ENCODE measurements at places on chromosomes 7 and 10.

DNA sequence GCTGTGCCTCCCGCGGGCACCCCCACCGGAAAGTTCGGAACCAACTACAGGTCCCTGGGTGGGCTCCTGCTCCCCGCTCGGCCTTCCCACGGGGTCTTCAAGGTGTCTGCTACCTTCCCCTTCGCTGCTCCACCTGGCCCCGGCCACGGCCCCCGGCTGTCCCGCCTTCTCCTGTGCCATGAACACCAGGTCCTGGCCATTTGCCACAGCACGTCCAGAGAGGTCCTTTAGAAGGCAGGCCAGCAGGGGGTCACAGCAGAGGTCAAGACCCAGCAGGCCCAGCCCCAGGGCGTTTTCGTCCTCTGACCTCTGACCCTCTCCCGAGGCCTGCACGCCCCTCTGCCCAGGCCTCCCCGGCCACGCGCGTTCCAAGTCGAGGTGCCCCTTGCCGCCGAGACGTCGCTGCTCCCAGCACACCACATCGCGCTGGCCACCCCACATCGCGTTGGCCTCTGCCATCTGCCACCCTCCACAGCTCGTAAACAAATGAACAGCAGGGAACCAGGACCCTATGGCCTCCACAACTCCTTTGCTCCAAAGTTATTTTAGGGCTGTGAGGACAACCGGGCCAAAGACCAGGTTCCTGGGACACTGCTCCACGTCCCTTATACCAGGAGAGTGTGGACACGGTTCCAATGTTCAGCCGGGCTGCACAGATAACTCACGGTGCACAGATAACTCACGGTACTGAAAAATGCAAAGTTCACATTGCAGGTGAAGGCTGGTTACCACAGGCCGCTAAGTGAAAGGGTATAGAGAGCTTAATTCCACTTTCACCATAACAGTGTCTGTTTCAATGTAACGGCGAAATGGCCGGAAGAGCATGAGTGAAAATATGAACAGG, 74.3 kb downstream of the CFAP46 start:
- DNase-seq: peak; percentile 10

DNA sequence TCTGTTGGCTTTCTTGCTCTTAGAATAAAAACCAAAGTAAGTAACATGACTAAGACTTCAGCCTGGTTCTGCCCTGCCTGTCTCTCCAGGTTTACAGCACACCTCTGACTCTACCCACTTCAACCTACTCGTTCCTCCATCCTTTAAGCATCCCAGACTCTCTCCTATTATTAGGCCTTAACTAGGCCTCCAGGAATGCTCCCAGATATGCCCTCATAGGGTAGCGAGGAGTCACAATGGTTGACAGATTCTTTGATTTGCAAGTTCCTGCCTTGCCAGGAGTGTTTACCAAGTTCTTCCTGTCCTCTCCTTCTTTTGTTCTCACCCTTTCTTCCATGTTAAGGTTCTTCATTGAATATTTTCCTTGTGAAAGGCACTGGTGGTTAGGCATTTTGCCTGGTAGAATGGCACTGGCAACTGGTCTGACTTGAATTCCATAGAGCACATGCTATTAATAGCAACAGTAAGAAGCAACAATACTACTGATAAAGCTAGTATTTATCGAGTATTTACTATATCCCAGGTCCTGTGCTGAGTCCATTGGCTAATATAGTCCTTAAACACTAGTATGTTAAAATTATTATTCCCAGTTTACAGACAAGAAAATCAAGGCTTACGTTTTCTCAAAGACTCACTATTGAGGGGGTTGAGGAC, 327.9 kb upstream of the PRKCQ start:
- no peak for DNase-seq

GRCh38 chr7:158377800-158378623, 209.6 kb downstream of the PTPRN2 start:
- DNase-seq: no peak

DNA sequence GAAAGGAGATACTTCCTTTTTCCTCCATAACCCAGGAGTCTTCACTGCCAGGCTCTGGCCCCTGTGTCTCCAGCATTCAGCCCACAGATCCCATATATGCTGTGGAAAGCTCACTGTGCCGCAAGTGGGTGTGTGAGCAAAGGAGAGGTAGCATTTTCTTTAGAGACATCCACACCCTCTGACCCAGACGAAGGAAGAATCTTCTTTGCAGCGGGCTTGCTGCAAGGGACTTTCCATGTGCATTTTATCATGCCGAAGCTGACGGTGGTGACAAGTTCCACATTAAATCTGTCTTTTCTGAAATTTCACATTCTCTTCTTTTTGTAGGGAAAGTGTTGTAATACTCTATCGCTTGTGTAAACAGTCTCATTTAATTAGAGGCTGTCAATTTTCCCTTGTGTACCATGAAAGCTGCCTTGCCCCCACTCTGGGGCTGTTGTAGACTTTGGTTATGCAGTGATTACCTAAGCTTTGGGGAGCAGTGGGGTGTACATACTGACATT, 409.5 kb downstream of the SUGCT start:
- no peak for DNase-seq

DNA sequence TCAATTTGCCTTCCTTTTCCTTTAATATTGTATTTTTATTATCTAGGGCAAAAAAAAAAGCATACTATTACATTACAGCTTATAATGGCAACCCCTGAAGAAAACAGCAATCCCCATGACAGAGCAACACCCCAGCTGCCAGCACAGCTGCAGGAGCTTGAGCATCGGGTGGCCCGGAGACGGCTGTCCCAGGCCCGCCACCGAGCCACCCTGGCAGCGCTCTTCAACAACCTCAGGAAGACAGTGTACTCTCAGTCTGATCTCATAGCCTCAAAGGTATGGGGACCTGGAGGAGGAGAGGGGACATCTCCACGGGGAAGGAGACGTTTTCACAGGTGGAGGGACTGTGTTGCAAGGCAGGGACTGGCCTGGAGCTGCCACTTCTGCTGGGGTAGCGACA, 6.8 kb downstream of the STRA8 start:
- no peak for DNase-seq

GRCh38 chr7:79430391-79430790, 23.1 kb downstream of the MAGI2 start:
- no peak for DNase-seq

DNA sequence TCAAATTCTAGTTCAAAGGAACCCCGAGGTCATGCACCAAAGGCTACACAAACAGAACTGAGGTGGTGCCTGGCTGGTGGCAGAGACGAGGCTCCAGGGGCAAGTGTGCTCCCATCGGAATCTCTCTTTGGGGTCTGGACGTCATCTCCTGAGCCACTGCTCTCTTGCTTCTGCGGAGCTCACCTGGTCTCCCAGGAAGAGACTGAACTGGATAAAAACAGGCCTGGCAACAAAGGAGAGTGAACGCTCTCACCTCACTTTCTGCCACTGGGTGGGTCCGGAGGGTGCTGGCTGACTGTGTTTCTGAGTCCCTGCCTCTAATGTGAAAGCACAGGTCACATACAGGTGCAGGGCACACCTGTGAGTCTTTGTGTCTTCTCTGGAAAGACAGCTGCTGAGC, 22.4 kb downstream of the VIPR2 start:
- no peak for DNase-seq

- DNase-seq: no peak
Observed at GRCh38 chr7:16803125-16803524, 1.7 kb downstream of the AGR2 start.

GRCh38 chr7:156604311-156604710, 36.3 kb upstream of the RNF32 start:
- DNase-seq: no peak

GRCh38 chr10:78846071-78846470, 222.7 kb upstream of the ZMIZ1 start:
- no peak for DNase-seq

DNA sequence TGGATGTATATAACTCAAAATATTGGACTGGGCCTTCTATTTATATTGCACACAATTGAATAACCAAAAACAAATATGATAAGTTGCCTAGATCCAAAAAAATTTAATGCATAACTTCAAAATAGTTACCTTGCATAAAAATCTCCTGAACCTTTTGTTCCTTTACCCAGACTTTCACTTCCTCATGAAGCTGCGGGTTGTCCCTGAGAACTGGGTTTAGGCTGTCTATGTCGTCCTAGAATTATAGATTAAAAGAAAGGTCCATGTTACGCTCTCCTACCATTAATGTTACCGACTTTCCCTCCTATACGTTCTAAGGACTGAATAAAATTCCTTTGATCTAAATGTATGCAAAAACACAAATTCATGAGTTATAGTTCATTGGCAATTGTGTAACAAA, 86.6 kb downstream of the NRBF2 start:
- no peak for DNase-seq

DNA sequence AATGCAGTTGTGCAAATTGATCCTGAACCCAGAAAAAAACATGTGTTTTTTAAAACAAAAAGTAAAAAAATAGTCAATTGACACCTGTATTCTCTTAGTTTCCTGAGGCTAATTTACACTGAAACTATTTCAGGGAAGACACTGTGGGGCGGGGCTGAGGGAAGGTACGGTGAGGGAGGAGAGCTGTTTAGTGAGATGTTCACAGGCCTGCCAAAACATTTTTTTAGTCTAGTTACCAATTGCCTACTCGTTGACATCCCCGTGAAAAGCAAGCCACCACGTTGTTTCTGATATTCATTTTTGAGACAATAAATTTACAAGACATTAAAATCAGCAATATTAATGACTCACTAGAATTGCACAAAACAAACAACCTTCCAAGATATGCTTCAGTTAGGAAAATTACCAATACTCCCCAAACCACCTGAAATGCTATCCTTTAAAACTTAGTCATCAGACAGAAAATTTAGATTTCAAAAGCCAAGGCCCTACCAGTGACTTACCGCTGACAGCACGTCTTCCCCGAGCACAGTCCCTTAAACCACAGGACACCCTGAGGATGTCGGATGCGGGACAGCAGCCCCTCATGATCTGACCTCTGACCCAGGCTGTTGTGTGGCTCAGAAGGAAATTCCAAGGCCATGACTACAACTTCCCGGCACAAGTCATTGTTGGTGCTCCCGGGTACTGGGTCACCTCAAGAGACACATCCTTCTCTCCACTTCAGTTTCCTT, 279.2 kb downstream of the PRPF18 start:
- no peak for DNase-seq

- DNase-seq: no peak
Observed at GRCh38 chr10:49841615-49842332, 79.7 kb upstream of the OGDHL start.

DNA sequence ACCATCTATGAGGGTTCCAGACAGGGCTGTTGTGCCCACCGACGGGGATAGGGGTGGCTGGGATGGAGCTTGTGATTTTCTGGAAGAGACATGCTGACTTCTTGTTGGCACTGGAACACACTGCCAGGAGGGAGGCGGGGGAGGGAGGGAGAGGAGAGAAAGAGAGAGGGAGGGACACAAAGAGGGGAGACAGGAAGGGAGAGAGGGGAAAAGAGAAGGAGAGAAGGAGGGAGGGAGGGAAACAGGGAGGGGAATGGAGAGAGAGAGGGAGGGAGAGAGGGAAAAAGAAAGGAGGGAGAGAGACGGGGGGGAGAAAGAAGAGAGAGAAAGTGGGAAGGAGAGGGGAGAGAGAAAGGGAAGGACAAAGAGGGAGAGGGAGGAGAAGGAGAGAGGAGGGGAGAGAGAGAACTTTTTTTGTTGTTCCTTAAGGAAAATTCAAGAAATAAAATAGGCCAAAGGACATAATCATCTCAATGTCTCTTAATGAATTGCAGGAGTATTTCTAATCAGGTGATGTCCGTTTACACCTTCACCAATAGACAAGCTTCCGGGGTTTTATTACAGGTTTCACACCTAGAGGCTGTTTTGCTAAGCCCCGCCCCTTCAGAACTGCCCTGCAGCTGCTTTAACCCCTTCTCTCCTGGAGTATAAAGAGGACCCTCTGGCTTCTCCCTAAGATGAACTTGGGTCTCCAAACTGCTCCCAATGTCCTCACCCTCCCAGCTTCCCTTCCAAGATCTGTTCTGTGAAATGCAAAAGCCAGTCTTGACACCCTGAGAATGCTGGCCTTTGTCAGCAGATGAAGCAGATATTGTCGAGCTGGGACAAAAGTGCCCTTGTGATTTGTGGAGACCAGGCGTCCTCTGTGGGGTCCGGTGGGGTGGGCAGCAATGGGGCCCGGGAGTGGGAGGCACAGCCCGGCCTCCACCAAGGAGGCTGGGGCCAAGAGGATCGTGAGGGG, 82.0 kb upstream of the GTF2IRD1 start:
- DNase-seq: peak; percentile 42

GRCh38 chr10:31353574-31353973, 34.6 kb downstream of the ZEB1 start:
- DNase-seq: no peak

- no peak for DNase-seq
Observed at GRCh38 chr7:88169717-88170320, 50.0 kb downstream of the SRI start.

GRCh38 chr10:132418527-132419416, 21.8 kb downstream of the PWWP2B start:
- no peak for DNase-seq

DNA sequence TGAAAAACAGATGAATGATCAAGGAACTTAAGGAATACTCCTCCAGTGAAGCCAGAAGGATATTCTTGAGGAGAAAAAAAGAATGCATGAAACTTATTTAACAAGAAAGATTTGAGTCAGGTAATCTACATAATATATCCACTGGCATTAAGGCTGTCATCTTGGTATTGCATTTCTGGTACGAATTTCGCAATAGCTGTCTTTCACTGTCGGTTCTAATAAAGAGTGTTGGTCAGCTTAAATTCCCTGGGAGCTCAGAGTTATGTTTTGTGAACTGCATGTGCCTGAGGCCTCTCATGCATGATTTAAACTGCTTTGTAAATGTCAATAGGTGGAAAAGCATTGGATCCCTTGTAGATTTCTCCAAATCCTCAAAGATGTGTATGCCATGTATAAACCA, 565.3 kb upstream of the GALNT17 start:
- DNase-seq: no peak

GRCh38 chr10:52221923-52222322, 92.2 kb upstream of the DKK1 start:
- no peak for DNase-seq

GRCh38 chr10:22927661-22928403, at the start of gene ARMC3:
Gene ARMC3, plus strand, starts transcription at chr10:22928053. Its CDS starts 3,944 bp downstream, at chr10:22931997.
- no peak for DNase-seq

GRCh38 chr7:5457245-5457735, 33.7 kb upstream of the TNRC18 start:
- DNase-seq: no peak

DNA sequence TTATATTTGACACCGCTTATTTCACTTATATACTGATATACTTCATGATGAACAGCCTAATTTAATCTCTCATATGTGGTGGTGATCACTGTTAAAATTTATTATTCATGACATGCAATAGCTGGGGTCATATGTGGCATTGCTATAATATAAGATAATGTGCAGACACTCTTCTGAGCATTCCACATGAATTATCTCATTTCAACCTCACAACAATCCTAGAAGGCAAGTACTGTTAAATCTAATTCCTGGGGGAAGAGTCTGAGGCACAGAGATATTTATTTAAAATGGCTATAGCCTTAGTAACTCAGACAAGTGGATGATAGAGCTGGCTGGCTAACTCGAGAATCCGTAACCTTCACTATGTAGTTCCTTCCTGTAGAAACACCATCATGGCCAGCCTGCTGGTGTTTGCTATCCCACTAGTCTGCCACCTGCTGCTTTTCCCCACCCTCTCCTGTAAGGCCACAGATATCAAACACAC, 46.6 kb upstream of the A1CF start:
- no peak for DNase-seq
